Endothelial cell (in vitro differentiated cells): ENCODE measurements at places on chromosomes 11 and 22.
A peak's percentile ranks its signal among the peaks of the same experiment; 100 is the strongest.

GRCh38 chr11:114090225-114090910 lies 30.9 kb downstream of the ZBTB16 start:
- DNase-seq = no peak

DNA sequence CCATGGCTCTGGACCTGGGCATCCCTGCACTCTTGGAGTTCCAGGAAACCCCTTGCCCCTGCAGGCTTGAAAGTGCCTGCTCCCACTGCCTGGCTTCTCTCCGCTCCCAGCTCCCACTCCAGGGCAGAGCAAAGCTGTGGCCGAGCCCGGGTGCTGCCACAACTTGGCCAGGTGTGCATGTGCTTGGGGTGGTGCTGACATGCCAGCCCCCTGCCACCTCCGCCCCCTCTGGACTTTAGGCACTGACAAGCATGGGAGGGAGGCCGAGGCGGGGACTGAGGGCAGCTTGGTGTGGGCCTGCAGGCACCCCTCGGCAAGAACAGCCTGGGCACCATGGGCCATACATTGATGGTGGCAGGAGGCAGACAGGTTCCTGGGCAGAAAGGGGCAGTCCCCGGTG lies 56.4 kb upstream of the B3GNT6 start:
- DNase-seq = no peak

DNA sequence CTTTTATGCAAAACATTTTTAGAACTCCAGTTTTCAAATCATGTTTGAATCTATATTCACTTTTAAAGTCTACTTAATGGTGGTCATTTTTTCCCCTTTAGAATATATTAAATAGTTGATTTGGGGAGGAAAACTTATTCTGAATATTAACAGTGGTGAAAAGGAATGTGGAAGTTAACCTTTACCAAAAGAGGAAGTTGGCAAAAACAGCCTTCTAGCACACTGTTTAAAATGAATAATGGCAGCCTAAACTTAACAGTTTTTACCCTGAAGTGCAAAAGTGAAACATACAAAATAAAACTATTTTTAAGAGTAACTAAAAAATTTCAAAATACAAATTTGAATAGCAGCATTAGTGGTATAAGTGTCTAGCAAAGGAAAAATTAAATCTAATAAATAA lies 86.4 kb downstream of the GRK3 start:
- no peak for DNase-seq

DNA sequence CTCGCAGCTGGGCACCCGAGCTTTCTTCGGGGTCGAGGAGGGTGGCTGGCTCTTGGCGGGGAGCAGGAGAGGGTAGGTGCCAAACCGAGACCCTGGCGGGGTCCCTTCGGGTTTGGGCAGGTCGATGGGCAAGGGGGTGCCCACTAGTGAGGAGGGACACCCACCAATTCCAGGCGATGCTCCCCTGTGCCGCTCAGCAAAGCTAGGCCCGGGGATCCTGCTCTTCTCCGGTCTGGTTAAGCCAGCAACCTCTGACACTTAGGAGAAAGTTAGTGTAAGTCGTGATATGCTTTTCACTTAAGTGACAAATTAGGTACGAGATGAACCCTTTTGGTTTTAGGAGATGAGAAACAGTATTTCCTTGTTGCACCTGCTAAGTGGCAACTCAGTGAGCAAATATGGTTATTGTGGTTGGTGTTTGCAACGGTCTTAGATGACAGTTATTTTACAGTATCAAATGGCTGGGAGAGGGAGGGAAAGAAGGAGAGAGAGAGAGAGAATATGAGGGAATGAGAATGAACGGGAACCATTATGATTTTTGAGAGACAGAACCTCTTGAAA lies 565 bp downstream of the NUCB2 start:
- DNase-seq = no peak

- DNase-seq = no peak
Measured at GRCh38 chr11:77505956-77506355, 32.1 kb upstream of the PAK1 start.

GRCh38 chr11:61840371-61840770 lies 12.3 kb downstream of the FADS2 start:
- no peak for DNase-seq

DNA sequence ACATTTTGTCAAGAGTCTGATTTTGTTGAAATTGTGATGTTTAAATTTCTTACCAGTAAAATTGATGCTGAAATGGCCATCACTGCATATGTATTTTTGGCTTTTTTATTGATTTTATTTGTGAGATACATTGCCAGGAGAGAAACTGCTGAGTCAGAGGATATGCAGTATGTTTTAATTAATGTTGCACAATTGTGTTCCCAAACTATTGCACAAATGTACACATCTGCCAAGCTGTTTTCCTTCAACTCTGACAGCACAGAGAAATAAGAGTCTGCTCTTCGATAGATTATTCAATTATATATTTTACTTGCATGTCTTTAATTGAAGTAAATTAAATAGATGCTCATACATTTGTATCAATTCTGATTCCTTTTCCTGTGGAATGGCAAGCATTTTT lies 640.2 kb upstream of the LUZP2 start:
- DNase-seq = no peak

- DNase-seq = peak; percentile 48
Measured at GRCh38 chr22:23315341-23315917, 135.1 kb downstream of the BCR start.

DNA sequence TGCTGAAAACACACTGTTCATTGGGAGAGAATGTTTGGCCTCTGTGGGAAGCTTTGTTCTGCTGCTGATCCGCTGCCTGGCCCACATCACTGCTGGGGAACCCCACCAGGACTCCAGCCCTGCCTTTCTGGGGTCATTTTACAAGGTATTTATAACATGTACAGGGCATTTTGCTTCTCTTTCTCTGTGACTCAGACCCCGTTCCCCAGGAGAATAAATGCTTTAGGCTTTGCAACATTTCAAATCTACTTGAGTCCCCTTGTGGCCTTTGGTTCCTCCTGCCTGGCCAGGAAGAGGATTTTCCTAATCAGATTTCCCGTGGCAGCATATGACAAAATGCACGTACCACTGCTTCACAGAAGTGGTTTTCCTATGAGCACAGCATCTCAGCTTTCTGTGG lies 43.0 kb downstream of the BTG4 start:
- DNase-seq = no peak

GRCh38 chr11:24861440-24861839 lies 364.6 kb downstream of the LUZP2 start:
- DNase-seq = no peak

DNA sequence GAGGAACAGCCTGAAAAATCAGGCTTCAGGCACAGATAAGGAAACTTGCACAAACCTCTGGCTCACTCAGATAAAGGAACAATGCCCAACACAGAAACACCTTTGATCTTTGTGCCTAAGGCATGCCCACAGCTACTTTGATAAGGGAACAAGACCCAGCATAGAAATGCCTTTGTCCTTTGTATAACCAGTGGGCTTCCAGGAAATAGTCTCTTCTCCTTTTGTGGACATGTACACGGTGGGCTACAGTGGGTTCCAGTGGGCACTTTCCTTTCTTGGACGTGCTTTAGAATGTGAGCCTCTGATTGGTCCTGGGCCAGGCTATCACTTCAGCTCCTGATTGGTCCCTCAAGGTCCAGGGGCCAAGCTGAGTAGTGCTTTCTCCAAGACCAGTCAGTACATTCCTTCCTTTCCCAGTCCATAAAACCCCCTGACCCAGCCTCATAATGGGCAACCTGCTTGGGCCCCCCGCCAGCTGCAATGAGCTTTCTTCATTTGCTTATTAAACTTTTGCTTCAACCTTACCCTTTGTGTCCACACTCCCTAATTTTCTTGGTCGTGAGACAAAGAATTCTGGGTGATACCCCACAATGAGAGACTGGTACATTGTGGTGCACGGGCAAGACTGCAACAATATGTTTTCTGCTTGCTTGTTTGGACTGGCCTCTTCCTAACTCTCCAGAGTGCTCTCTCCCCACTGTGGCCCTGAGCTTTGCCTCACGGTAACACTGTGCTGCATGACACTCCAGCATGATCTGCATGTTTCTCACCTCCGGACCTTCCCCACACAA lies 1.7 kb upstream of the CABIN1 start:
- no peak for DNase-seq

DNA sequence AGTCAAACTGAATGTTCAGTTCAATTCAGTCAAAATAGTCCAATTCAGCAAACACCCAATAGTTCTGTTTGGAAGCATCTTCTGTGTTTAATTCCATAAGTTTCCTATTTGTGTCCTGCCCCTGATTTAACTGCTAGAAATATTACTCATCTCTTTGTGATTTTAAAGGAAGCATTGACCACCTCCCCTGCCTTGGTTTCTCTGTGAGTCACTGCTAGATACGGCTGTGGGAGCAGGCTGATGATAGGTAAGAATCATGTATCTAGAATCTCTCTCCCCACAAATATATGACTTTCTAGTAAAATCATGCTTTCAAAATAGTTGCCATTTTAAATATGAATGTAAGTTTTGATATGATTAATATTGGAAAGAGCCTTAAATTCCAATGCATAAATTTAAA lies 888.5 kb downstream of the NTM start:
- DNase-seq = no peak

- DNase-seq = no peak
Measured at GRCh38 chr11:113991718-113992458, 17.0 kb downstream of the HTR3A start.

- DNase-seq = no peak
Measured at GRCh38 chr11:114857281-114857680, 179.0 kb downstream of the NXPE2 start.

- no peak for DNase-seq
Measured at GRCh38 chr11:61893981-61894380, 2.6 kb upstream of the FADS3 start.

- DNase-seq = no peak
Measured at GRCh38 chr22:47710135-47710534, 947.7 kb downstream of the TBC1D22A start.

DNA sequence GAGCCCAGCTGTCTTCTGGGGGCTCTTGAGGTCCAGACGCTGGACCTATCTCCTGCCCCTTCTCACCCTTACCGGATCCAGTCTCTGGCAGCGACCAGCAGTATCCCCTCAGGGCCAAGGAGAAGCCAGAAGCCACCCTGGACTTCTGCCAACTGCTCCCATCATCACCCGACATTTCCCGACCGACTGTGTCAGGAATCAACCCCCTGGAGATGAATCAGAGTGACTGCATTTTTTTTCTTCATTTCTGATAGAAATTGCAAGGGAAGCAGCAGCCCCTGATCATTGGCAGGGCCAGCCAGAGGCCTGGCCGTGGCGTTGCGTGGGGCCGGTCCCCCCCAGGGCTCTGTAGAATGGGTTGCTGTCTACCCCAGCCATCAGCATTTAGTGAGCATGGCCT lies 5.2 kb upstream of the LIF start:
- DNase-seq = no peak

- DNase-seq = no peak
Measured at GRCh38 chr22:46142548-46143490, 7.5 kb upstream of the PPARA start.

DNA sequence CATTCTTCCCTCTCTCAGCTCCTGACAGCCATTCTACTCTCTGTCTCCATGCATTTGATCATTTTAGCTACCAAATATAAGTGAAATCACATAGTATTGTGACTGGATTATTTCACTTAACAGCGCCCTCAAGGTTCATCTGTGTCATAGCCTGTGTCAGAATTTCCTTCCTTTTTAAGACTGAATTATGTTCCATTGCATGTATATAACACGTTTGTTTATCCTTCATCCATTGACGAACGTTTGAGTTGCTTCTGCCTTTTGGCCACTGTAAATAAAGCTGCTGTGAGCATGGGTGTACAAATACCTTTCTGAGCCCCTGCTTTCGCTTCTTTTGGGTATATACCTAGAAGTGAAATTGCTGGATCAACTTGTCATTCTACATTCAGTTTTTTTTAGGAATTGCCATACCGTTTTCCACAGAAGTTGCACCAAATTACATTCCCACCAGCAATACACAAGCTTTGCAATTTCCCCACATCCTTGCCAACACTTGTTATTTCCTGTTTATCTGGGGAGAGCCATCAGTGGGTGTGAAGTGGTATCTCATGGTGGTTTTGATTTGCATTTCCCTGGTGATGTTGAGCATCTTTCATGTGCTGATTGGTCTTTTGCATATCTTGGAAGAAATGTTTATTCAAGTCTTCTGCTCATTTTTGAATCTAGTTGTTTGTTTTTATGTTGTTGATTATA lies 17.5 kb downstream of the GLB1L2 start:
- no peak for DNase-seq

DNA sequence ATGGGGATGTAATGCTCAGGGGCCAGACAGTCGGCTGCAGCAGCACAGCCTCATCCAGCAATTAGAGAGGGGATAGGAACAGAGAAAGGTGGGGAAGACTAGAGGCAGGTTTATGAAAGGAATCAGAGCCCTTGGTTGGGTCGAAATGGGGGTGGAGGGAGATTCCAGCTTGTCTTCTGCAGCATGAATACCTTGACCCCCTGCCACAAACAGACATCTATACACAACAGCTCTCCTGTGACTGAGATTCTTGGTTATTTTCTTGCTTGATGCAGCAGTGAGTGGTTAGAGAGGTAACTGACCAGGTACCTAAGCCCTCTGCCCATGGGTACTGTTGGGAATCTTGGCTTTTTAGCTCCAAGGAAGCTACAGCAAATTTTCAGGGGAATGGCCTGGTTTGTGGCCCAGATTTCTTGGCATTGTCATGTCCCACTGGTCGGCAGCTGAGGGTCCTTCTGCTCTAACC lies at the start of gene TRIM49D1:
Gene TRIM49D1 (minus strand): TSS at position 51 of the 466 bp plus-strand sequence. CDS start 4,535 bp downstream, outside the sequence.
- DNase-seq = no peak

GRCh38 chr11:58606930-58607714 lies 15.3 kb upstream of the CNTF start:
- no peak for DNase-seq

GRCh38 chr11:117223741-117224689 lies 7.9 kb downstream of the PCSK7 start:
- DNase-seq = no peak

DNA sequence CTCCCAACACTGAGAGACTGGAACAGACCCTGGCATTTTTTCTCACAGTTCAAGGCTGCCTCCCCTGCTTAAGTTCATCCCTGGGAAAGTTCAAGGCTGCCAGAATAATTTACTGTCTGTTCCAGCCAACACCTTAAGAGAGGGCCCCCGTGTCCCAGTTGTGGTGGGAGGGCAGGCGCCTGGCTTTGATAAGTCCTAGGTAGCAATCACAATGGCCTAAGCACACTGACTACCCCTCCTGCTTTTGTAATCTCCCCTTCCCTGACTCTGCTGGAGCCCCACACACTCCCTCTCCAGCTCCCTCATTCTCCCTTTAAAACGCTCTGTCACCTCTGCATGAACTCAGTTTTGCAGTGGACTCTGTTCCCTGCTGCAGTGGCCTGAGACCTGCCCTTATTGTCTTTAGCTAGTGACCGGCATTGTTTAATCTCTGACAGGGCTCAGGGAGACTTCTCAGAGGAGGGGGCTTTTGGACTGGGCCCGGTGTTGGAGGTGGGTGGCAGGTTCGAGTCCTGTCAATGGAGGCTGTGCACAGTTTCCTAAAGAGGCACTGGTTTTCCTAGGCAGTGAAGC lies 507.2 kb downstream of the TBC1D22A start:
- DNase-seq = no peak

DNA sequence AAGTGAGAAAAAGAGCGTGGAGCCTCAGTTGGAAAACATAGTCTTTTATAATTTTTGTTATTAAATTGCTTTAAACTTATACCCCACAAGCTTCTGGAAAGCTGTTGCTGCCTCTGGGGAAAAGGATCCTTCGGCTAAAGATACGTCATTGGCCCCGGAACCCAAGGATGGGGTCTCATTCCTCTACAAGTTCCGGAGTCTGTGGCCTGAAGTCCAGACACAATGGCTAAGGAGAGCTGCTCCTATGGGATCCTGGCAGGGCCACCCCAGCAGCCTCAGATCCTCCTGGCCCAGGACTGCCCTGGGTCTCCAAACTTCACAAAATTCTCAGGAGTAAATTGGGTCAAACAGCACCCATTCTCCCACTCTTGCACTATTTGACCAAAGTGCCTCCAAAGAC lies 5.9 kb downstream of the WT1 start:
- no peak for DNase-seq

GRCh38 chr22:27814993-27815392 lies 13.4 kb upstream of the MN1 start:
- DNase-seq = no peak
